Prostate gland (tissue), 2 donors: ENCODE measurements at places on chromosomes 1 and 21. TPM values are rescaled to one million over a fixed set of nuclear protein-coding genes. Genes with fewer than 3 reads are reported as not detected.

DNA sequence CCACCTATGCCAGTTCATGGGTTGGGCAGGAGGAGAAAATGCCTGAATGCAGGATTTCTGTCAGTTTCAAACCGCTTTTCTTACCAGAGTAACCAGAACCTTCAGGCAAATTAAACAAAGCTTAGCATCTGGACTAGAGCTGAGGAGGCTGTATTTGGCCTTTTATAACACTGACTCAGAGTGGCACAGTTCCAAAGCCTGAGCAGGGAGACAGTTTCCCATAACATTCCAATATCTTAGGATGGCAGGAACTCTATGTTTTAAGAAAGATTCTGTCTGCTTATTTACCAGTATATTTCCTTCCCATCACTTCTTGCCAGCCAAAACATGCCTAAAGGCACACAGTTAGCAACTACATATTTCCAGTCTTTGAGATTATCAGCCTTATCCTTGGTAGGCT lies 46.8 kb downstream of the UBR4 start:
- peak; percentile 22 for DNase-seq

DNA sequence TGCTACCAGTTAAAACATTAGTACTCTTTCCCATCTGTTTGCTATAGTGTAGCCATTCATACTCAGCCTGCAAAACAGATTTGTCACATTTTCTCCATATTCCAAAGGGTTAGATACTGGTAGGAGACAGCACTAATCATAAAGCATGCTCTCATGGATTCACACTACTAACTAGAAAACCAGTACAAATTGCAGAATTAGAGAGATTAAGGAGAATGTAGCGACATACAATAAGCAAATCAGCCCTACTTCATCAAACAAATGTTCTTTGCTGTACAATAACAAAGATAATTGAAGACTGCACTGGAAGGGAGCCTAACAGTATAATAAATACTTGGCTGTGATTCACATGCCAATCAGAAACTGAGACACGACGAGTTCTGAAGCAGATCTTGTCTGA lies 368.0 kb upstream of the PRMT6 start:
- no peak for DNase-seq

GRCh38 chr1:243474136-243474881 lies 218.5 kb downstream of the SDCCAG8 start:
- DNase-seq: no peak

GRCh38 chr1:171707583-171707982 lies 34.3 kb downstream of the VAMP4 start:
- DNase-seq: no peak

Gene LRRC3
- total RNA-seq: 7.1 TPM

Gene RASAL2
- 36.9 TPM for total RNA-seq

Gene APCS
- total RNA-seq: not detected

Gene MANEAL
- 8.8 TPM for total RNA-seq
